RWPE1 (cell line): ENCODE measurements at places on chromosomes 4 and X.

DNA sequence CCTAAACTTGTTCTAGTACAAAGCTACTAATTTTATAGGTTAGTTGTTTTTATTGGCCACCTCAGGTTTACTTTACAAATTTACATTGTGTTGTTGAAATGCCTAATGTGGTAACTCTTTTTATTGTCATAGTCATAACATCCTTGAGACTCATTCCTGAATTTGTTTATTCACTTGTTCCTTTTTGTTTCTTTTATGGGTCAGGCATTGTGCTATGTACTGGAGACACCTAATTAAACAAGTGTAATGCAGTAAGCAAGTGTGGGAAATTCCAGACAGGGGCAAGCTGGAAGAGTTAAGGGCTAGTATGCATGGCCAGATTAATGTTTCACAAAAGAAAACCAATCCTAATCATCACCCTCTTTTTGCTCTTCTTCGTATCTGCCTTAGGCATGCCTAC, 30.5 kb upstream of the TTC29 start:
- no peak for DNase-seq

- no peak for DNase-seq
These were observed 34.0 kb upstream of the BMP15 start for GRCh38 chrX:50876551-50876950.

DNA sequence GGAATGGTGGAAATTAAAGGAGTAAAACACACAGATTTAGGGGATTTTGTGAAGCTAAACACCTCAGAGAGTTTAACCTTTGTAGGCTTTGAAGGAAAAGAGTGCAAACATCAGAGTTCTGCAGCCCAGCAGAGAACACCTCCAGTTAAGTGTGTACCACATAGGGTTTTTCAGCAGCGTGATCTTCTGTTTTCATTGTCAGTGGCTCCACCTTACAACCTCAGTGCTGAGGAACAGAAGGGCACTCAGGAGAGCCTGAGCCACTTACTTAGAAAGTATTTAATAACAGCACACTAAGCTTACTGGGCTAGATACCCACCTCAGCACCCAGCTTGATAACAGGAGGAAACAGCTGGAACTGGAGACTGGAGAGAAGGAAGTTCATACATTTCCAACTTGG, 2.0 kb upstream of the FBXW7 start:
- DNase-seq, result no peak

DNA sequence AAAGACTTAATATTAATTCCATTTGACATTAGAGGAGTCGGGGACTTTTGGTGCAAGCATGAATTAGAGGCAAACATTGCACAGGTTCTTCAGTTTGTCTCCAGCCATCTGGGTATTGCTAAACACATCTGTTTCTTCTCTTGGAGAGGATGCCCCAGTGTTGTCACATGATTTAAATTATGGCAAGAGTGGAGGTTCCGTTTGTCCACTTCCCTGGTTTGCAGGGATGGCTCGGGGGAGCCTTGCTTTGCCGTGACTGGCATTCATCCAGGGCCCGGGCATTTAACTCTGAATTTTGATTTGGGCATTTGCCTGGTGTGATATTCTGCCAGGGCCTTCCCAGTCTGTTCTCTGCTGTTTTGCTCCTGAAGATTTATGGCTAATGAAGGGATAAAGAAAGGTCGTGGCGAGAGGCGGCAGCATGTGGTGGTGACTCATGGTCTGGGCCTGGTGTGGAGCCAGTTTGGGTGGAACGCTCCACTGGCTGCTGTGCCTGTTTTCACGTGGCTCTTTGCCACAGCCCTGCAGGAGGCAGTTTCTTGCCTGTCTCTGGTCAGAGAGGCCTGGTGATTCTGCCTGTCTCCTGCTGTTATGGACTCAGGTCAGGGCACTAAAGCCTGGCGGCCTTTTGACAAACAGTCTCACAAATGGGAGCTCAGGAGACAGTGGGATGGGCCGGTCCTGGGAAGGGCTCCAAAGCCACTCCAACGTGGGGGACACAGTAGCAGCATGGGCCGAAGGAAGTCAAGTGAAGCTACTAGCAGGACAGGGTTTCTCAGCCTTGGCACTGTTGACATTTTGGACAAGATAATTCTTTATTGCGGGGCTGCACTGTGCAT, 99.4 kb upstream of the PGRMC2 start:
- DNase-seq, result peak; percentile 70

DNA sequence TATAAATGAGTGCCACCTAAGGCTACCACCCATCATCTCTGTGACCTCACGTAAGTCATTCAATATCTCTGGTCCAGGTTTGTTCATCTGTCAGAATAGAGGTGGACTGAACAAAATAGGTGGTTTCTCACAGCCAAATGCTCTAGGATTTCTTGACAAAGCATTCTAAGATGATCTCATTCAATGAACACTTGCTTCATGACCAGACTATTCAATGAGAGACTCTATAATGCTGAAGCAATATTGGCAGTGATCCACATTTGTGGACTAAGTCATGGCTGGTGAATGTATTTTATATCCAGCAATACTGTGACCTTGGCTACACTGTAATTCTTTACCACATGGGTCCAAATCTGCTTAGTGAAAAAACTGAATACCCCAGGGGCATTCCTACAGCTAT, 37.9 kb downstream of the LDB2 start:
- DNase-seq, result no peak

DNA sequence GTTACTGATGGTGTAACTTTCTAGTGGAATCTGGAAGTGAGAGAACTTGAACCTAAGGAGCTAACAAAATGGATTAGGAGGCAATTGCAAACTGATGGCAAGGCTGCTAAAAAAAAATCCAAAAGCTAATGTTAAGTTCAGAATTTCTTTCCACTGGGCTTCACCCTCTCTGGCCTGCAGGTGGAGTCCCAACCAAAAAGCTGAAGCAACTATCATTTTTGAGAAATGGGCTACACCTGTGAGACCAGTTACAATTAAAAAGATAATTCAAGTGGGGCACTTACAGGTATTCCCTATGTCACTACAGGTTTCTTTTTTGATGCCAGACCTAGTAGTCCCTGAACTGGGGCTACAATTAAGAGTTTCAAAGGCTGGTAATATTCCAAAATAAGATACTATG, 142.1 kb upstream of the FTHL17 start:
- DNase-seq, result peak; percentile 20

- DNase-seq, result no peak
These were observed 397.4 kb upstream of the ZFP42 start for GRCh38 chr4:187598196-187598595.

- DNase-seq, result no peak
These were observed 34.9 kb upstream of the ANXA10 start for GRCh38 chr4:168057412-168057811.

- no peak for DNase-seq
These were observed 393.9 kb downstream of the MID1IP1 start for GRCh38 chrX:39195156-39195555.

DNA sequence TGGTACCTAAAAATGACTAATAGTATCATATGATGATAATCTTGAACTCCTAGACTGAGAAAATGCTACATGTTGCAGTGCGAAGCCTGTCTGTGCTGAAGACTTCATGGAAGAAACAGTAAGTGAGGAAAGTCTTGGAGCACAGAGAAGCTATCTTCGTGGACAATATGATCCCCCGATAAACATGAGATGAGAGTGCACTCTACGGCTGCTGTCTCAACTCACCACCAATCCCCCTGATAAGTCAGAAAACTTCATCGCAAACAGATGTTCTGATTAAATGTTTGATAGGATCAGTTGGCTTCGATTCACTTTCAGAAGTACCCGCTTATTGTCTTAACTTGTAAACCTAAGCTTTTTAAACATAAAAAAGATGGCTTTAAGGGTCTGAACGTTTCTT, 130.2 kb downstream of the ELOVL6 start:
- no peak for DNase-seq

DNA sequence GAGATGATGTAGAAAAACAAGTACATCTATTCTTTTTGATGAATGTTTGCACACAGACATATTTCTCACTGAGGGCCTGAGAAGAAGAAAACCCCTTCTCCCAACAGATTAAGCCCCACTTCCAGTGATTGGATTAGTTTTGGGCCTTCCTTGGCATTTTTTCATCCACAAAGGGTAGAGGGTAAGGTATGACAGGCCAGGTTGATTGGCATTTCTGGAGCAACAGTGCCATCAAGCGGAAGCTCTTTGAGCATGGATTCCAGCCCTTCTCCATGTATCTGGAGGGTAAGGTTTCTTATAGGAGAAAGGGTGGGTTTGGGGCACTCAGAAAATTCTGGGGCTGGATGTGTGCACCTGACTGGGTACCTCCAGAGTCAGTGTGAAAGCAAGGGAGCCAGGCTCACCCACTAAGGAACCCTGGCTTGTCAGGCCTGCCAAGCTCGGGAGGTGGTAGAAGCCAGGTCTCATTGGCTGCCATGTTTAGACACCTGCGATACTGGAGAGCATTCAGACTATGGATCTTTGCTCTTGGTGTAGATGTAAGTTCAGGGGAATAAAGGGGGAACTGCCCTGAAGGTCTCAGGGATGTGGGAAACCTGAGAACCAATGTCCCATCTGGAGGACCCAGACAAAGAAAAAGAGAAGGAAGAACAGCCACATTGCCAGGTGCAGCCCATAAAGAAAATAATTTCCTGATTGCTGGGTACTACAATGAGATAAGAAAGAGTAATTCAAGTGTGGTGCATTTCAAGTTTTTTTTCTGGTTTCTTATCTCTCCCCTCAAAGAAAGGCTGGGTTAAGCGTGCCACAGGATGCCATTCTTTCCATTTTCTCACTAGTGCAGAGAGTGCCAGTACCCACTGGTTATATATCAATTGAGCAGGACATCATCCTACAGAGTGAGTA, 222.3 kb upstream of the AGTR2 start:
- DNase-seq, result no peak

GRCh38 chrX:31547816-31548215, 476.0 kb upstream of the FTHL17 start:
- no peak for DNase-seq

- no peak for DNase-seq
These were observed 61.5 kb downstream of the SORCS2 start for GRCh38 chr4:7253837-7254236.

DNA sequence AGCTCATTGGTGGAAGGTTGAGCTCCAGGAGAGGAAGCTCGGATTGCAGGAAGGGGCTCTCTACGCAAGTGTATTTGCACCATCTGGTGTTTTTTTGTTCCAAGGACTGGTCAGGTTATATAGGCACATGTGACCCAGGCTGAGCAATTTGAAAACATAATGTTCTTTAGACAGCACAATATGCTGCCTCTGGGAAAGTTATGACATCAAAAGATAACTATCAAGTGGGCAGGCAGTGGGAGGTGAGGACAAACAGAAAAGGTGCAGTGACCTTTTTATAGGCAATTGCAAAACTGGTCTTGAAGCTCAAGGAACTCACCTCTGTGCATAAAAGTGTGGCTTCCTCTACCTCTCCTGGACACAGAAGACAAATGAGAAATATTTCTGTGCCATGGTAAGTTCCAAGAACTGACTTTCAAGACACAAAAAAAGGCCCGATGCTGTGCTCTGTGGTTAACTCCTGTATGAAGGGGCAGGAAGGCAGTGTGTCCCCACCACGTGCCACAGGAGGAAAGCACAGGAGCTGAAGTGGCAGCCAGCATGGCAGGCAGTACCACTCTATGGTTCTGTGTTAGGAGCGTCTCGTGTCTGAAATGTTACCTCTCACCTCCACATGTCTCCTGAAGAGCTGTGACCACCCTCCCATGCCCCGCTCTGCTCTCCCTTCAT, 128.6 kb downstream of the SHROOM3 start:
- no peak for DNase-seq

- DNase-seq, result peak; percentile 71
These were observed 4.5 kb downstream of the G6PD start for GRCh38 chrX:154541896-154542722.

DNA sequence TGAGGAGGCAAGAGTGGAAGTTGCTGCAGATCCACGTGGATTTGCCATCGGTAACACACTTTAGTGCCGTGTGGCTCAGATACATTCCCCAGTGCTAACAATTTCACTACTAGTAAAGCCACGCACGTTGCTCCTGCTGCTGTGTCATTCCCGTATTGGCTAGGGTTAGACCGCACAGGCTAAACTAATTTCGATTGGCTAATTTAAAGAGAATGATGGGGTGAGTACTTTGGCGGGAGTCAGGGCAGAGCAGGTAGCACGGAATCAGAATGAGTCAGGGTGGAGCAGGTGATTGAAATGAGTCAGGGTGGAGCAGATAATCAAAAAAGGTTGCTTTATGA, 1337.5 kb downstream of the FSTL5 start:
- no peak for DNase-seq

- DNase-seq, result no peak
These were observed 155.5 kb upstream of the PRDX4 start for GRCh38 chrX:23511793-23512192.

DNA sequence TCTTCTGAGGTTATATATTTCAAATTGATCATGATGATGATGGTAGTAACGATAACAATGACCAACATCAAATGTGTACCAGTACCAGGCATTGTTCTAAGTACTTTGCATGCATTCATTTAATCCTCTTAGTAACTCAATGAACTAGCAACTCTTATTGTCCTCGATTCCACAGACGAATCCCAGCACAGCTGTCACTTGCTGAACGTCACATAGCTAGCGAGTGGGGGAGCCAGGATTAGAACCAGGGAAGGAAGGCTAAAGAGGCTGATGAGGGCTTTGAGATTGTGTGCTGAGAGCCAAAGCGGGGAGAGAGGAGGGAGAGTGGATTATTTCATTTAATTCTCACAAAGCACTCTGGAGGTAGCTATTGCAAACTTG, 103.6 kb downstream of the PHOX2B start:
- no peak for DNase-seq

- DNase-seq, result no peak
These were observed 47.7 kb upstream of the RASGEF1B start for GRCh38 chr4:81519427-81519773.

DNA sequence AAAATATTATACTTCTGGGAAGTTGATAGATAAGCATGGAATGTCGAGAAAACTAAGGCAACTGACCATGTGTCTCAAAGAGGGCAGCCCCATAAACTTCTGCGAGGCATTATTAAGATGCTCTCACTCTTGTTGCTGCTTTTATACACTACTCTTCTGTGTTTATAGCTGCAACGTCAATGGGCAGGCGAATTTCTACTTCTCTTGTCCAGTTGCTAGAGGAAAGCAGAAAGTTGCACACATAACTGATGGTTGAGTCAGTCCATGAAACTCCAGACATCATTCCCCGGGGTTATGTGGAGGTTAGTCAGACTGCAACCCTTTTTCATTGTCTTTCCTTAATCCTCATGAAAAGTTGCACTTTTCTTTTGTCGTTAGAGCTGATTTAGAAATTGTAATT, 39.8 kb downstream of the VCX3B start:
- DNase-seq, result peak; percentile 50

DNA sequence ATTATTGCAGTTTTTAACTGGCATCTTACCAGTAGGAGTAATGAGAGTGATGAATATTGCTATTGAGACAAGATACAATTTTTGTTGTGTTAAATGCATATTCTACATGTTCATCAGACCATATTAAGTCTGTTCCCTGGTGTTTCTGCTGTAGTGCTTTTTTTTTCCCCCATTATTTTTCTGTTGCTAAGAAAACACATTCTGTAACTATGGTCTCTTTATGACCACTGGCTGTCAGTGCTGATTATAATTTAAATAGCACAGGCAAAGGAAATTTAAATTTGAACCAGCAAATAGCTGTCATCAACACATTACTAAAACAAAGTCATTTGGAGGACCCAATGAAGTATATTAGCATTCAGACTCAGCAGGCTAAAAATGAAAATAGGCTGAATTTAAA, 98.3 kb upstream of the ANKRD50 start:
- DNase-seq, result no peak
